Neural progenitor cell (in vitro differentiated cells): ENCODE measurements at places on chromosomes 5 and 9. TPM values are rescaled to one million over a fixed set of nuclear protein-coding genes. Genes with fewer than 3 reads are reported as not detected.

EMB gene
- total RNA-seq = 28.0 and 40.6 TPM in 2 replicates

GRCh38 chr5:119269061-119269944 lies 86.5 kb upstream of the TNFAIP8 start:
- peaks cover 12% of the 10 kb centered on the region for H3K4me1 ChIP-seq
- H3K27me3 ChIP-seq = peaks cover 4% of the 10 kb centered on the region
- H3K4me3 ChIP-seq = peak overlapping the region; percentile 89
- DNase-seq = peak; percentile 58
- H3K27ac ChIP-seq = no peak overlapping the region
- no peaks in the 10 kb centered on the region for H3K36me3 ChIP-seq

GRCh38 chr9:136950656-136951276 lies 1.3 kb upstream of the LCN12 start:
- H3K4me3 ChIP-seq = peak overlapping the region; percentile 53
- no peaks in the 10 kb centered on the region for H3K36me3 ChIP-seq
- peak overlapping the region; percentile 57 for H3K27ac ChIP-seq

- DNase-seq = no peak
- H3K4me1 ChIP-seq = no peaks in the 10 kb centered on the region
- H3K27ac ChIP-seq = no peak overlapping the region
- H3K36me3 ChIP-seq = no peaks in the 10 kb centered on the region
Observed at GRCh38 chr9:11192993-11193392, 580.2 kb upstream of the PTPRD start.
